ENCODE measurements at places on chromosomes 7 and 10.

DNA sequence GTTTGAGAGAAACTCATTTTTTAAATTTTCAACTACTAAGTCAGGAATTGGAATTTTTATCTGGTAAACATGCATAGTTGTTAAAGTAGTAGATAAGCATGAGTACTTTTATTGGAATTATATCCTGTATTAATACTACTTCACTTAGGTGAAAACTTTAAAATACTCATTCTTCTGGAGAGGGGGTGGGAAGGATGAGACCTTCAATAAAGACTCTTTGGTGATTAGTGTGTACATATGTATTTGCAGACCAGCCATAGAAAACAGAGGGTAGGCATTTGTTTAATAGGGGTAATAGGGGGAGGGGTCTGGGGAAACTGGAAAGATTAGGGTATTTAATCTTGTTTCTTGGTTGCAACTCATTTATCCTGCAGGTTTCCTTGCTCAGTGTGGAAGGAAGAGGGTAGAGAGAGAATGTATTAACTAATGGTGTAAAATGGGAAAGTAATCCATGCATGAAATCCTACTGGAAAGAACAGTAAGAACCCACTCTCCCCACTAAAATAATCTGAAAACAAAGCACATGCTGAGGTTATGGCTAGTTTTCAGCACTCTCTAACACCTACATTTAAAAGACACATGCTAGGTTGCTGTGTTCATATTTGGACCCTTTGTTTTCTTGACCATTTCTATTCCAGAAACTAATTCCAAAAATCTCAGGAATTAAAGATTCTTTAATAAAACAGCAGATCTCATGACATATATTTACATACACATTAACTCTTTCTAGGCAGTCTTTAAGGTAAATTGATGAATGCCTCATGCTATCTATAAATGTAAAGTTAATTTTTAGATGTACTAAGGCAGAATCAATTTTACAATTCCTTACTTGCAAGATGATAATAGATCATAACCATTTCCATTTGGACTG is 6.2 kb upstream of the IGF2BP3 start:
- DNase-seq, result no peak

DNA sequence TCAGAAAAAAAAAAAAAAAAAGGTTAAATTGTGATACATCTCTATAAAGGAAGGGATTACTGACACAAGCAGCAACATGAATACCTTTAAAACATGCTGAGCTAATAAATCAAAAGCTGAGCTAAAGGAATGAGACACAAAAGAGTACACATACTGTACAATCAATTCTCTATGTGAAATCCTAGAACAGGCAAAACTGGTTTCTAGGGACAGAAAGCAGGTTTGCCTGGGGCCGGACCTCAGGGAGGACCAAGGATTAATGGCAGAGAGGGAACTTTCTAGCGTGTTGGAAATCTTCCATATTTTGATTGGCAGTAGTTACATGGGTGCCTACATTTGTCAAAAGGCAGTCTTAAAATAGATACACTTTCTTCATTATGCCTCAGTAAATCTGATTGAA is 52.5 kb downstream of the KLRG2 start:
- no peak for DNase-seq

- DNase-seq, result no peak
Measured at GRCh38 chr10:107013258-107014006, 151.1 kb downstream of the SORCS1 start.

DNA sequence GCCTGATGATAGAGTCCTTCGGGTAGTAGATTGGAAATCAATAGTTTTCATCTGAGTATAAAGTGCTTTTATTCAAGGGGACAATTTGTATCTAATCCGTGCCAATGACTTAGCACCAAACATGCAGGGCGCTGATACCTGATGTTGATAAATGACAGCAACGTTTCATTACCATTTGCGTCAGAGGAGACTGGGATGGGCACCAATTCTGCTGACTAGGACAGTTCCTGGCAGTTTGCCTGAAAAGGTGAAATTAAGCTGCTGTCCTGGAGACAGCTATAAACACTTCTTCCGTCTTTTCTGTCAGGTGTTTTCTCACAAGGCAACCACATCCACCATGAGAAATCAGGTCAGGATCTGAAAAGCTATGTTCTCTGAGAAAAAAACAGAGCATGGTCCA is 1136.4 kb downstream of the TYW1 start:
- DNase-seq, result no peak

DNA sequence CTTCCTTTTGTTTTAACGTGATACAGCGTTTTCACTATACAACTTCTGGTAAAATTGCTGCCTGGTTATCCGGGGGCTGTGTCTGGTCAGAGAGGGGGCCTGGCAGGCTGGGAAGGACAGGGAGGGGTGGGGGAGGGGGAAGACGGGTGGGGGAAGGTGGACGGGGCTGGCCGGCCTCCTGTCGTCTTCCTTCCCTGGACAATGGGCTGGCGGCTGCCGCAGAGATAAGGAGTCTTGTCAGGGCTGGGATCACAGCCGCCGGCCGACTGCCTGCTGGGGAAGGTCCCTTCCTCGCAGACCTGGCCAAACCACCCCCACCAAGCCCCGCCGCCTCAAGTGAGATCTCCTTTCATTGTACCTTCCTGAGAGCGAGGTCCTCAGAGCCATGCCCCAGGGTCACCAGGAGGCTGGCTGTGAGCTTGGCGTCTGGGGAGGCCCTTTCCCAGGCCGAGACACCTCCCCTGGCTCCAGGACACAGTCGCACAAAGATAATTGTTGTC is 151.2 kb upstream of the TNRC18 start:
- no peak for DNase-seq

GRCh38 chr7:73517241-73517995 is 4.7 kb downstream of the BAZ1B start:
- DNase-seq, result no peak

Data from fibroblast of gingiva (primary cell).